SK-N-MC (cell line): ENCODE measurements at places on chromosomes 2 and 18.

DNA sequence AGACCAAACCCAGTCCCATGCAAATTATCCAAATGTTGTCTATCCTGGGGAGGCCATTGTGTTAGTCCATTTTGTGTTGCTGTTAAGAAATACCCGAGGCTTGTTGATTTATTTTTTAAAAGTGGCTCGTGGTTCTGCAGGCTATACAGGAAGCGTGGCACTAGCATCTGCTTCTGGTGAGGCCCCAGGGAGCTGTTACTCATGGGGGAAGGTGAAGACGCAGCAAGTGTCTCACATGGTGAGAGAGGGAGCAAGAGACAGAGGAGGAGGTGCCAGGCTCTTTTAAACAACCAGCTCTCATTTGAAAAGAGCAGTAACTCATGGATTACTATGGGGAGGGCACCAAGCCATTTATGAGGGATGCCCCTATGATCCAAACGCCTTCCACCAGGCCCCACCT lies 80.3 kb upstream of the ARL4C start:
- peak; percentile 57 for DNase-seq

GRCh38 chr2:167890739-167891138 lies 356.7 kb downstream of the STK39 start:
- DNase-seq = no peak

DNA sequence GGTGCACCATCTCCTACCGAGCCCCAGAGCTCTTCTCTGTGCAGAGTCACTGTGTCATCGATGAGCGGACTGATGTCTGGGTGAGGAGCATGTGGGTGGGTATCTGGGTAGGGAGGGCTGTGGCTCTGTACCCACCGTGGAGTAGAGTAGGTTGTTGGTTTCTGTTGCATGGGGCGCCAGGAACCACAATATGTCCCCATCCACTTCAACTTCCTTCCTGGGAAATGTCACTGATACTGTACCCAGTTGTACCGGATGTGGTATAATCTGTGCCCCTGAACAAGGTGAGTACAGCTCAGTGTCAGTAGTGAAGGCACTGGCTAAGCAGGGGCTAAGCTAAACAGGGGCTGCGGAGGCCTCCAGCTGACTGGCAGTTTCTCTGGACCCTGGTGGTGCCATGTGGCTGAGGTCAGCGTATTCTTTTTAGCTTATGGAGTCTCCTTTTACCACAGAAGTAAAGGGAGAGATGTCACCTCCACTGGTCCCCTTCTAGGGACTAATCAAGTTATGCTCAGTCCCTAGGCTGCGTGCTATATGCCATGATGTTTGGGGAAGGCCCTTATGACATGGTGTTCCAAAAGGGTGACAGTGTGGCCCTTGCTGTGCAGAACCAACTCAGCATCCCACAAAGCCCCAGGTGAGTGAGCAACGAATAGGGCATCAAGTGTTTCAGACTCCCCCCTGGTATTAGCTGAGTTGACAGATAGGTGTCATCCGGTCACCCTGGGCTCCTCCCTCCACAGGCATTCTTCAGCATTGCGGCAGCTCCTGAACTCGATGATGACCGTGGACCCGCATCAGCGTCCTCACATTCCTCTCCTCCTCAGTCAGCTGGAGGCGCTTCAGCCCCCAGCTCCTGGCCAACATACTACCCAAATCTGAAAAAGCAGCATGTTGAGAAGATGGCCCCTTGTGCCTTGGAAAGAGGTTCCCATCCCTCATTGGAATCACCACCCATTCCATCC lies 2.7 kb downstream of the STK16 start:
- no peak for DNase-seq

GRCh38 chr2:6722574-6722973 lies 143.1 kb downstream of the CMPK2 start:
- DNase-seq = no peak

- no peak for DNase-seq
Measured at GRCh38 chr2:182144041-182144775, 158.6 kb downstream of the PPP1R1C start.

DNA sequence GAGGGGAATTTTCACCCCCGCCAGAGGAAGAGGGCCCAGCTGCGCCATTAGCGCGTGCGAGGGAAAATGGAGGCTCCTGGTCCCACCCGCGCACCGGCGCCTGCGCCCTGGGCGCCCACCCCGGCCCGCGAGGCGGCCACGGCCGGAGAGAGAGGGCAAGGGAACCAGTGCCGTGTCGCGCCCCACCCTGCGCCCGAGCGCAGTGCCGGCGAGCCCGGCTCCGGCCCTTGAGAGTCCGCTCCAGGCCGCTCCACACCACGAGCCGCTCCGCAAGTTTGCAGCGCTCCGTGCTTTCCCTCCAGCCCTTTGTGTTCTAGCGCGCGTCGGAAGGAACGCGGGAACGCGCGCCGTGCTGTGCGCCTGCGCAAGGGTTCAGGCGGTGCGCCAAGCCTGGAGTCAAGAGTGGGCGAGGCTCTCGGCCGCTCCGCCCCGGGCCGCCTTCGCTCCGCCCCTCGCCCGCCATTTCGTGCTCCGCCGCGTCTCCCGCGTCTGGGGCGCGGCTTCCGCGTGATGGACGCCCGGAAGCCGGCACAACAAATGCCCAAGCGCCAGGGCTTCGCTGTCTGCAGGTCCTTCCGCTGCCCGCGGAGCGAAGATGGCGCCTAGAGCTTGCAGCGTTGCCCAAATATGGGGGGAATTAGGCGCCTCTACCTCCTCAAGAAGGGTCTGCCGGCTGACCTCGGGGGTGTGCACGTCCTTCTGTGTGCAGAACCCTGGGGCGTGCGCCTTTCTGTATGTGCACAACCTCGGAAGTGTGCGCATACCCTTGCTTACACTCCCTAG lies 46.1 kb upstream of the PTMA start:
- no peak for DNase-seq

DNA sequence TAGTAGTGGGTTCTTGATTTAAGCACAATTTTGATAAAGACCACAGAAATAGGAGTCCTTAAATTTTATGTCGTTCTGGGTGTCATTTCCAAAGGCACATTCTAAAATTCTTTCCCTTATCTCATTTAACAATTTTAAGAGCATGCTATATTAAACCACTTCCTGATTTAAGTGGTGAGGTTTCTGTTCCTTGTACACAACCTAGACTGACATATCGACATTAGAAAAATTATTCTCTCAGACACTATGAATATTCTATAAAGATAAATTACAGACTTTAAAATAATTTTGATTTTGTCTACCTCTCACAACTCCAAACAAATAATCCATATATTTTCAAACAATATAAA lies 923.8 kb downstream of the LRP1B start:
- no peak for DNase-seq

GRCh38 chr2:143564419-143564818 lies 435.2 kb downstream of the ARHGAP15 start:
- DNase-seq = no peak

DNA sequence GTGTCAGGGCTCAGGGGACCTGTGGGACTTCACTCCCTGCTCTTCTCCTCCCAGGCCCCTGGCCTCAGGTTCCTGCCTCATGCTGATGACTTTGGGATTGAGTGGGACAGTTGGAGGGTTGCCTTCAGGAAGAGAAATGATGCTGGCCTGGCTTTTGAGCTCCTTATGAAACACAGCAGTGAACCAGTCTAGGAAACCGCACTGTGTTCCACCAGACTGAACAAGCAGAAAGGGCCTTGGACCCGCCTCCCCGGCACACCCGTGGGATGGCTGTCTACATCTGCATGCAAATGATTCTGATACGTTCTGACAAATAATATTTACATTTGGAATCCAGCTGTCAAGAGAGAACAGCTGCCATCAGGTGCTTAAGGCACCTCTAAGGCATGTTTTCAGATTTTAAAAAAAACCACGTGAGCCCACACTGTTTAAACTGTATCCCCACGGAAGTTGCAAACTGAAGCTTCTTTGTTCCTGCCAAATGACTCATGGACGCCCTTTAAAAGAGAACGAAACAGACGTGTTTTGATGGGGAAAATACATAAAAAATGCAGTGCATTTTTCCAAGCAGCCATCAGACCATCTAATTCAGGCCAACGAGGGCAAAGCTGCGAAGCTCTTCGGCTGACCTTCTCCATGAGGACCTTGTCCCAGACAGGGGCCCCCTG lies 27.6 kb upstream of the ASAP2 start:
- no peak for DNase-seq

GRCh38 chr2:54850171-54851122 lies 127.0 kb downstream of the EML6 start:
- DNase-seq = no peak

DNA sequence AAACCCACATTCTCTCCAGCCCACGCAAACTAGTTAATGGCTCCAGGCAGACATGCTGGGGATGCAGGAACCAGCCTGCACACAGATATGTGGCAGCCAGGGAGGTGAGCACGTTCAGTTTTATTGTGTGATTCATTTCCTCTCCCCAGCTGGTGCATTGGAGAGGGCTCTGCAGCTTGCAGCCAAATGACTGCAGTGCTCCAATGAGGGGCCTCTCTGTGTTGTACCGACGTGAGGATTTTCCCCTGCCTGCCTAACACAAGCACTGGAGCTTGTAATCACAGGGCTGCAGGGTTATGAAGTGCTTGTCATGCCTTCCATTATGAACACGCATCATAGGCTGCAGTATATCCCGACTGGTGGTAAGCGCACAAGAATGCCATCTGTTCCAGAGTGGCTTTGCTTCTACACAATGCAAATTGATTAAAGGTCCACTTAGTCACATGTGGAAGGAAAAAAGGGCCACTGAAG lies 92.3 kb upstream of the THUMPD2 start:
- DNase-seq = no peak

GRCh38 chr2:122098306-122098705 lies 342.9 kb downstream of the TSN start:
- DNase-seq = no peak

GRCh38 chr2:95069465-95069864 lies 44.0 kb downstream of the MAL start:
- no peak for DNase-seq

DNA sequence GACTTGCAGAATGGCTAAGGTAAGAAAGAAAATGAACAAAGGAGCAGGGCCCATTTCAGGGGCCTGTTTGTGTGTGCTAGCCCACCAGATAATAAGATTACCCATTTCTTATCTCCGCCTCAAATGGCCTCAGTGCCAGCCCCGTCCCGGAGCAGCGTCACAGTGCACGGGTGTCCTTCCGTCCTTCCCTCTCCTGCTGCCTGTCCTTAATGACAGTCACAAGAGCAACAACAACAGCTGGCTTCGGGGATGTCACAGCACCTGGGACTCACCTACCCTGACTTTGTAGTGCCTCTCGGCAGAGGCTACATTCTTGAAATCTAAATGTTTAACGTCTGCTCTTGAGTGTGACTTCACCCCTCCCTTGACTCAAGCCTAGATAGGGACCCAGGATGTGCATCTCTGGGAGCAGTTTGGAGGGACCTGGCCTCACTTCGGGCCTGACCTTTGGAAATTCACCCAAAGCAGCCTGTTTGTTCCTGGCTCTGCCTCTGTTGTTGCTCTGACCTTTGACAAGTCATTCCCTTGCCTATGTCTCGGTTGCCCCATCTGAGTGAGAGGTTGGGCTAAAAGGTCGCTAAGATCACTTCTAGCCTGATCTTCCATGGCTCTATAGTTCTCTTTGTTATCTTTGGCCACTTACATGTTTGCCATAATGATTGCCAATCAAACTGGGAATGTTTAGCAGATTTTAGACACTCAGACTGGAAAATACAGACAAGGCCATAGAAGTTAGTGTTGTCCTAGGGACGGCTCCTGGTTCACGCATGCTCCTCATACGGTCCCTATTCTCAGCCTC lies 122.5 kb downstream of the KLHL29 start:
- no peak for DNase-seq

- peak; percentile 2 for DNase-seq
Measured at GRCh38 chr18:7789856-7790552, 222.9 kb downstream of the PTPRM start.

DNA sequence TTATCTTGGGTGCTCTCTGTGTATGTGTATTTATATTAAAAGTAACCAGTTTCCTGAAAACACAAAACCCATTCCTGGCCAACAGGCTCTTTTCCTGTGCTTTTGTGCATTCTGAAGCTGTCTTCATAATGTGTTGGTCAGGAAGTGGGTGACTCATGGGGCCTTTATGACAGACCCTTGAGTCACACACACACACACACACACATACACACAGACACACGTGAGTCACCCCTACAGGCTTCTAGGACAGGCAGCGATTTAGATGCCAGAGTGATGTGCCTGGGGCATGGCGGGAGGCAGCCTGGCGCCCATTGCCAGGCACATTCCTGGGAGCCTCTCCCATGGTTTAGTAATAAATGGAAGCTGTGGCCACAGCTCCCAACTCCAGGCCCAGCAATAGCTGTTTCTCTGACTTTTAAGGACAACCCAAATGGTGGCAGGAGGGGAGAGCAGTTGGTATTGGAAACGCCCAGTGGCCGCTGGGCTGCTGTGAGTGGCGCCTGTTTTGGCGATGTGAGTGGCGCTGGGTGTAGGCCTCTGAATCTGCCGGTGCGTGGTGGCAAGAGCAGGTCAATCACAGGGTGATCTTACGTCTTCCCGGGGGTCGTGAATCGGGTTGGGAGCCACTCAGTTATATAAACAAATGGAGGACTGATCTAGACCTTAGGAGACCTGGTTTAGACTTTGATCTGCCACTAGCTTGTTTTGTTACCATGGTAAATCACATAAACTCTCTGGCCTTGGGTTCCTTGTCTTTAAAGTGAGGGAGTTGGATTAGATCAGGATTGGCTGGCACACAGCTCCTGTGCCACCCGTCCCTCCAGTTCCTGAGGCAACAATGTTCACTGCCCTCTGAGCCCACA lies 150.7 kb upstream of the DLX2 start:
- DNase-seq = no peak

DNA sequence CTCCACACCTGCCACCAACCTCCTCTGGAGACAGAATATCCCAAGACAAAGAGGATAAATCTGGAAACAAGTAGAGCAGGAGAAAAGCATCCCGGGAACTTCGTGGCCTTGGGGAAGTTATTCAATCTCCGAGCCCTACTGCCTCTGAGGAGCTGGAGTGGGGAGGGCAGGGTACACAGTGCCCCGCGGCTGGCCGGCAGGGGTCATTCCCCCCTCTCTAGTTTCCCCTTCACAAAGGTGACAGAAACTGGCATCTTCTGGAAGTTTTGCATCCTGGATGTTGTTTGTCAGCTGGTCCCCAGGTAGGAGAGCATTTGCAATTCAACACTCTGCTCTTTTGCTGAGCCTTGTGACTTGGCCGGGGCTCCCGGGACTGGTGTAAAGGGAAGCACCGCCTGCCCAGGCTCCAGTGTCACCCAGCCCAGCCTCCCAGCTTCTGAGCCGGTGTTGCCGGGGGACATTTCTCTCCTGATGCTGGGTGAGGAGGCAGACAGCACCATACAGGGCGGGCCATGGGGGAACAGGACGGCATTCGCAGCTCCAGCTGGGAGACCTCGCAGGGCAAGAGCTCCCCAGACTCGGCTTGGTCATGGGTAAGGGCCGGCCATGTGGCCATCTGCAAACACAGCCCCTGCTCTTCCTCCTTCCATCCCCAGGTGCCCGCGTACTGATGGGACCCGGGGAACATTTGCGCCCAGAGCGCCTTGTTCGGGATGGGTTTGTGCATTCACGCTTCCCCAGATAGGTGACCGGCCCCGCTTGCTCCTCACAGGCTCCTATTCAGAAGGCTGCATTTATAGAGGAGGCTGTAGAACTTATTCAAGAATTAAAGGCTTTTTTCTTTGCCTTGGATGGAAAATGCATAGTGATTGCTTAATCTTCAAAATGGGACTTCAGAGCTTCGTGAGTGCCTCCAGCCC lies 7.4 kb upstream of the NTSR2 start:
- DNase-seq = no peak

GRCh38 chr2:150280231-150280630 lies 207.2 kb downstream of the RND3 start:
- DNase-seq = no peak
